ENCODE measurements at places on chromosomes 5 and 9.

GRCh38 chr5:166488560-166488959, 1802.9 kb upstream of the WWC1 start:
- DNase-seq: no peak

DNA sequence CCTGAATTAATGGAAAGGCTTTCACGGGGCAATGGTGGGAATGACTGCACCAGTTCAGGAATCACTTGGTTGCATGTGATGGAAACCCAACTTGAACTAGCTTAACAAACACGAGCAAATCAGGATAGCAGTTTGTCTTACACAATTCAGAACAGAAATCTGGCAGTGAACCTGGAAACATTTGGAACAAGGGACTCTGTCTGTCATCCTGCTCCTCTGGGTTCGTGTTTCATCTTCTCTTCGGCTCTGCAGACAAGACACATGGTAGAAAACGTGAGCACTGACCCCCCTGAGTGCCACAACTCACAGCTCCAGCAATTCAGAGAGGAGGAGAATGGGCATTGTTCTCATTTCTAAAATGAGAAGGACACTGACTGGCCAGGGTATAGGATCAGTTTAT, 218.1 kb upstream of the NREP start:
- DNase-seq: no peak

GRCh38 chr5:150279330-150280020, 10.1 kb downstream of the CAMK2A start:
- DNase-seq: no peak

DNA sequence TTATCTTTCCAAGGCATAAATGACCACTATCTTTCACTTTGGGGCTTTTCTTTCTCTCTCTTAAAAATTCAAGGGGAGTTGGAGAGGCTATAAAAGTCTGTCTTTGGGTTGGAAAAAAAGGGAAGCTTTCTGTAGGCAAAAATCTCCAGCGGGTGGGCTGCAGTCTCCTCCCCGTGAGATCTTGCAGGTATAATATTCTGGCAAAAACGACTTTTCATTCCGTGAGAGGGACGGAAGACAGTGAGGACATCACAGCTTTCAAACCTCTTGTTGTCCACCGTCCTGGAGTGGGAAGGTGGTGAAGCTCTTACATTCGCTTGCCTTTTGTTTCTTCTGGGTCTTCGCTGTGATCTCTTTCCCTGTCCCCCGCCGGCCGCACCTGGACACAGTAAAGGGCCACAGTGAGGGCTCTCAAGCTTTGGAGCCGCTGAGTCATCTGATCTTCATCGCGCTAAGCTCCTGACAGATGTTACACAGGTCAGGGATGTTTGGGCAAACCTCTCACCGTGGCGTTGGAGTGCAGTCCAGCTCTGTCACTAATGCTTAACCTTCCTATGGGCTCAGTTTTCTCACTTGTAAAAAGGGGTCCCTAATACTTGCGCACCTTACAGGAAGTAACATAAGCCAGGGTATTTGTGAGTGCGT, 61.9 kb upstream of the MEGF10 start:
- DNase-seq: no peak

GRCh38 chr5:1374679-1375055, 29.8 kb upstream of the CLPTM1L start:
- DNase-seq: no peak

GRCh38 chr9:70658765-70659164, 244.3 kb upstream of the KLF9 start:
- DNase-seq: no peak
